Adipocyte (in vitro differentiated cells): ENCODE measurements at places on chromosomes 2 and 18.

DNA sequence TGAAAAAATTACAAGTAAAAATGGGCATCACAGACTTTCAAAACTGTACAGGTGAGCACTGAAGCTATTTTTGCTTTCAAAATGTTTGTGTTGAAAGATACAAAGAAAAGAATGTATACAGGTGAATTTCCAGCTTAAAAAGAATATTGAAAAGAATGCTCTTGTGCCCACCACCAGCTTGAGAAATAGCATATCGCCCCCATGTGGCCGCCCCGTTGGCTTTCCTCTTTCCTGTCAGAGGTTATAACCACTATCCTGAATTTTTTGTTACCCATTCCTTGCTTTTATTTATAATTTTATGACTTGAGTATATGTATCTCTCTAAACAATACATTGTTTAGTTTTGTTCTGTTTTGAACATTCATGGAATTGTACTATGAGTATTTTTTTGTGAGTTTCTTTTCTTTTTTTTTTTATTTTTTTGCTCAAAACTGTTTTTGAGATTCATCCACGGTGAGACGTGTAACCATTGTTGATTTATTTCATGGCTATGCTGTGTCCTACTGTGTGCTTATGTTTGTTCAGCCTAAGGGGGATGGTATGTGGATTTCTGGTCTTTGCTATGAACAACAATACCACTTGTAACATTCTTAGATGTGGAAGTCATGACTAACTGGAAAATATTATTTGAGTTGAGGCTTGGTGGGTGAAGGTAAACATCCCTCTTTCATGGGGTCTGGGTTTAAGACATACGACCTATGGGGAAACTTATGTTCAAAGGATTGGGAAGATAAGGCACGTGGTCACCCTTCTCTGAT is 11.6 kb downstream of the TRPM8 start:
- DNase-seq, result peak; percentile 67

DNA sequence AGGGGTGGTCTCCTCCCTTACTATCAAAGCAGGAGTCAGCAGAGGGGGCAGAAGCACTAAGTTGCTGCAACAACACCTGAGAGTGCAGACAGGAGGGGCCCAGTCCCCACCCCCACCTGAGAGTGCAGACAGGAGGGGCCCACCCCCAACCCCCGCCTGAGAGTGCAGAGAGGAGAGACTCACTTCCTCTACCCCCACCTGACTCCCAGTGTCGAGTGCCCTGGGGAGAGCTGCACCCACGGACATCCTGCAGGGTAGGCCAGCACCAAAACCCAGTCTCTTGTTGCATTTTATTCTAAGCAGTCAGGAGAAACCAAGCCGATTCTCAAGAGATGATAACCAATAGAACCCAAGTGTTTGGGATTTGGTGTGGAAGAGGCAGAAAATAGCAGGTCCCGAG is 78.4 kb downstream of the NAPG start:
- no peak for DNase-seq

GRCh38 chr2:121294881-121295840 is 10.2 kb upstream of the TFCP2L1 start:
- DNase-seq, result no peak

GRCh38 chr2:74399785-74400184 is 19.7 kb upstream of the DCTN1 start:
- peak; percentile 55 for DNase-seq

- no peak for DNase-seq
Measured at GRCh38 chr2:31654241-31654640, 73.5 kb upstream of the SRD5A2 start.

- no peak for DNase-seq
Measured at GRCh38 chr2:95301876-95302641, 4.9 kb downstream of the KCNIP3 start.

- peak; percentile 15 for DNase-seq
Measured at GRCh38 chr2:62934517-62934916, 116.1 kb upstream of the OTX1 start.

GRCh38 chr2:16747257-16747656 is 81.6 kb upstream of the CYRIA start:
- no peak for DNase-seq

- DNase-seq, result no peak
Measured at GRCh38 chr2:38153476-38154135, 77.7 kb upstream of the CYP1B1 start.

DNA sequence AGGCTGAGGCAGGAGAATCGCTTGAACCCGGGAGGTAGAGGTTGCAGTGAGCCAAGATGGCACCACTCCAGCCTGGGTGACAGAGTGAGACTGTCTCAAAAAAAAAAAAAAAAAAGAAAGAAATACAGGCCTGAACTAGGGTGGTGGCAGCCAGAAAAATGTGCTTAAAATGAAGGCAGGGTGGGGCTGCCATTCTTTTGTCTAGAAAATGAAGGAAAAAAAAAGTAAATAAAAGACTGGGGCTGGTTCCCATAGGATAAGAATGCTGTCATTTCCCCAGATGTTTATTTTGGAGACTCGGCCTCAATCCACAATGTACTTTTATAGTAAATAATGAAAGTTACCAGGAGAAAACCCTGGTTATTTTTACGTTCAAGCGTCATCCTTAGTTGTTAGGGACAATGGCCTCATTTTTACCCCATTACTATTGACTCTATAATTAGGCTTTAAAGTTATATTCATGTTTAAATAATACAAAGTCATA is 58.9 kb downstream of the ATP8B1 start:
- peak; percentile 68 for DNase-seq

DNA sequence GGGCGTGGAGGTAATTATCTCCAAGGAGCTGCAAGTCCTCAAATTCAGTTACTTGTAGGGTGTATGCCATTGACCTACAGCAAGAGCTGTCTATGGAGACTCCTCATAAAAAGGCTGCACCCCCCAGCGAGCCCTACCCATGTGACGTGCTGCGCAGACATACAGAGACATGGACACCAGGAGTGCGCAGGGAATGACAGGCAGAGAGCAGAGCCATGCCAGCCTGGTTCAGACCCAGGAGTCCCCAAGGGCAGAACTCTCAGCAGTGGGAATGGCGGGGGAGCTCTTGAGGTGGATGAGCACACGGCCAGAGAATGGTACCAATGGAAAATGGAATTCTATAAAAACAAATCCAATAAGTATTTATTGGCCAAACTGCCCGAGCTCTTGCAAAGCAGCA is 310.1 kb downstream of the MYCN start:
- no peak for DNase-seq

- DNase-seq, result no peak
Measured at GRCh38 chr18:6941996-6942395, 175.6 kb downstream of the LAMA1 start.

GRCh38 chr2:237283131-237283928 is 130.6 kb downstream of the COL6A3 start:
- peak; percentile 50 for DNase-seq

- DNase-seq, result no peak
Measured at GRCh38 chr2:233185963-233186362, 65.5 kb upstream of the ATG16L1 start.

GRCh38 chr2:12399240-12399639 is 317.5 kb upstream of the TRIB2 start:
- no peak for DNase-seq

DNA sequence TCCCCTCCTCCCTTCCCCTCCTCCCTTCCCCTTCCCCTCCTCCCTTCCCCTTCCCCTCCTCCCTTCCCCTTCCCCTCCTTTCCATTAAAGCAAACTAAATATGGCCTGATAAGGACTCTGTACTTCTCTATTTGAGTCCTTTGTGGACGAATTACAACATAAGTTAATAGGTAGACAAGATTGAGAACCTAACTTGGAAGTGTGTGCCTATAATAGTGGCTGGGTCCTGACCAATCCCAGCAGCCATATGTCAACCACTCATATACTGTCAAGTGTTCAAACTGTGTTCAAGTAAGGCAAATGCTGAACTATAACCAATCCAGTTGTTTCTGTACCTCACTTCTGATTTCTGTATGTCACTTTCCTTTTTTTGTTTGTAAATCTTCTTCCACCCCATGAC is 97.1 kb upstream of the RBMS1 start:
- DNase-seq, result no peak

- no peak for DNase-seq
Measured at GRCh38 chr18:48919547-48919946, 31.2 kb downstream of the SMAD7 start.

DNA sequence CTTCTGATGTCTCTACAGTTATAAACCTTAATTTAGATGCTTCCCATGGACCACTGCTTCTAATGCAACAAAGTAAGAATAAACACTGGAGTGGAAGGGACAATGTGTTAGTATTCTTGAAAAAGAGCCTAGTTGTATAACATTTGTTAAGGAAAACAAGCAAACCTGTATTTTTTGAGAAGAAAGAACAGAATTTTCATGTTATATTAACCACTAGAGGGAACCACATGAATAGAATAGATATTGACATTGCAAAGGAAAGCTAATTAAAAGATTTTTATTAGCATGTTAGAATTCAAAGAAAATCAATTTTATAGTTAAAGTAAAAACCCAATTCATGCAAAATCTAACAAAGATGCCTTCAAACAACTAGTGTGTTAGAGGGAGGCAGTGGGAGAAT is 151.2 kb upstream of the BARD1 start:
- peak; percentile 59 for DNase-seq

GRCh38 chr2:885230-886071 is 65.2 kb upstream of the SNTG2 start:
- DNase-seq, result no peak

- DNase-seq, result no peak
Measured at GRCh38 chr2:70658476-70658875, 104.8 kb upstream of the TGFA start.

GRCh38 chr2:37920570-37920969 is 4.5 kb upstream of the RMDN2 start:
- DNase-seq, result peak; percentile 14

DNA sequence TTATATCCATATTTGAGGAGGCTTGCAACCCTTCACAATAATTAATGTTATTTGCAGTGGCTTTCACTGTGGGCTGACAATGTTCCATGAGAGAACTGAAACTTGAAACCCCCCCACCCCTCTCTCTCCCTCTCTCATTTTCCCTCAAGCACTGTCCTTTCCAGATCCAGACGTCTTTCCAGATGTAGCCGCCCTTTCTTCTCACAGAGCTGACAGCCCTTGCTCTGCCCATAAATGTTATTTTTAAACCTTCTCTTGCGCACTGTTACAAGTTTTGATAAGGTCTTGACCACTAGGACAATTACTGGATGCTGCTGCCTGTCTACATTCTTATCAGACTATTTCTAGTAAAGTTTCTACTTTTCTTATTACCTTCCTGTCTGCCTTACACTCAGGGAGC is 91.4 kb upstream of the LINC00305 start:
- DNase-seq, result no peak

GRCh38 chr2:124325667-124326440 is 300.8 kb downstream of the CNTNAP5 start:
- DNase-seq, result no peak
